Ammon's horn (tissue), 1 donor: ENCODE measurements at places on chromosomes 7 and 10.

DNA sequence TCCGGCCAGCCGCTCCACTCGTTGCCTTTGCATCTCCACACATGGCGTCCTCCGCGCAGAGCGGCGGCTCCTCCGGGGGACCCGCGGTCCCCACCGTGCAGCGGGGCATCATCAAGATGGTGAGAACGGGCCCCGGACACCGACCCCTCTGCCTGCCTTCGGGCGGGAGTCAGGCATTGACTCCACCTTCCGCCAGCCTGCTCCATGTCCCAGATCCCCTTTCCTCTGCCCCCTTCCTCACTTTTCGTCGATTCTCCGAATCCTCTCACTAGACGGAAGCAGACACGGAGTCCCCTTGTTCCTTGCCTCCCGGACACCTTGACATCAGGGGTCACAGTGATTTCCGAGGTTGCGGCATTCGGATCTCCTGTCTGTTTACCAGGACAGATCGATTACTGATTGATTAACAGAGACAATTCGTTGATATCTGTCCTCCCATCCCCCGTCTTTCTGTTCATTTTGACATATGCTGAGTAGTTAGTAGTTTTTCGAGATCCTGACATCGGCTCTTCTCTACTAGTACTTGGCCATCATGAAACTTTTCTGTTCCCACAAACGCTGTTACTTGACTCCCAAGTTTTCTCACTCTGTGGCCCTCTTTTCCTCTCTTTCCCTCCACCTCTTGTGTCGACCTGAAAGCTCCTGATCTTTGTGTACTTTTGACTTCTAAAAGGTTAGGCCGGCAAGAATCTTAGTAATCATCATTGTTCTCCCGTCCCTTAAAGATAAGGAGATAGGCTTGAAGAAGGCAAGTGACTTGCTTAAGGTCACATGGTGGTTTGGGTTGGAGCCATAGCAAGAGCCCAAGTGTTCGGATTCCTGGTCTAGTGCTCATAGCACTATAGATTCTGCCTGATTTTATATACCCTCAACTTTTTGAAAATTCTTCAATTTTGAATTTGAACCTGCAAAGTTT is 597 bp downstream of the SND1 start:
- DNase-seq, result no peak

DNA sequence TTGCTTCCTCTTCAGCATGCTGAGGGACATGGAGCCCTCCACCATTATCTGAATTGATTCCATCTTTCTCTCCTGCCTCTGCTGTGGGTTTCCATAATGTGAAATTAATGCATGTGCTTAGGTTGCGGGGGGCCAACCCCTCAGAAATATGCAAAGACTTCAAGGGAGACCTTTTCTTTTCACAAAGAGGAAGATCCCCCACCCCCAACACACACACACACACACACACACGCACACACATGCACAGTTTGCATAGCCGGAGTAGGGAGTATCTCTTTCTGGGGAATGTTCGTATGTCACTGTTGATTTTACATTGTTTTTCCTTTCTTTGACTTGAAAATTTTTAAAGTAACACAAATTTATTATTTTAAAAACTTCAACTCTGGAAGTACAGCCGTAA is 193.5 kb downstream of the MGMT start:
- DNase-seq, result no peak

GRCh38 chr10:88116481-88116880 is 253.1 kb downstream of the PTEN start:
- no peak for DNase-seq

DNA sequence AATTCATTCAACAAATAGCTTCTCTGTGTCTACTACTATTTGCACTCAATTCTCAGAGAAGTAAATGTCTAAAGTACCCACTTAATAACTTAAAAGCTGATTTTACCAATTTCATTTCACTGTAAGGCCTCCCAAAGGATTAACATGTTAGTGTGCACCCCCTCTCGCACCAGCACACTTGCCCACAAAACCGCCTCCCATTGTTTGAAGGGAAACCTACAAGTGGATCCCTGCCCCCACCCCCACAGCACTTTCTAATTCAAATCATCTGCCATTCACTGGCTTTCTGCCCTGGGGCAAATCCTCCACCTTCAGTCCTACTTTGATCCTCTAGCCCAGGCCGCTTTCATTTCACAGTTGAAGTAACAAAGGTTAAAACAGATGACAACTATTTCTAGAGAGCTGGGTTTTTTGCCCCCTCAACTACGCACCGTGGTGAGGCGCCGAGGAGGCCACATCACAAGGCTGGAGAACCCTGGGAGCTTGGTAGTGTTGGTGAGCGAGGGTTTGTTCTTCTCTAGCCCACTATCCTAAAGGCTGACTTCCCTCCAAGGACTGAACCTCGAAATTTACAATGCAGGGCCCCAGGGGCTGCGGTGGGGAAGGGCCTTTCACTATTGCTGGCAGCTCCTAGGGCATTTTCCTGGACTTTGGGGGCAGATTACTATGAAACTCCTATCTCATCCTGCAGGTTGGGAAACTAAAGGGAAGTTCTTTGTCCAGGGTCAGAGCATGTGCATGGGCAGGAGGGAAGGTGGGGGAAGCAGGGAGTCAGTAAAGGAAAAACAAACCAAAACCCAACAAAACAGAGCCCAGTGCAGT is 517.4 kb upstream of the ZMIZ1 start:
- no peak for DNase-seq

DNA sequence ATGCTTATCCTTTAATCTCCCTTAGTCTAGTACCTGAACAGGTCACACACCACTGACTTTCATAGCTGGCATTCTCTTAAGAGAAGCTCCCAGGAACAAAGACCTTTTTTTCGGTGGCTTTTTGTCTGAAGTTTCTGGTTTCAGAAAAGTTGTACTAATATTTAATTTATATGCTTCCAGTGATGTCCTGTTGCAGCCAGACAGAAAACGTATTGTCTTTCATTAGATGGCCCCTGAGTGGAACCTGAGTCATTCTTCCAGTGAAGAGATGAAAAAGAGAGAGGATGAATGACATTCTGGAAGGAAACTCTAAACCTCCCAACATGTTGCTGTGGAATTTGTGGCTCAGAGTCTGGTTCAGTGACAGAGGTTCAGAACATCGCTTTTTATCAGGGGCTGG is 274.8 kb upstream of the TAC1 start:
- no peak for DNase-seq

DNA sequence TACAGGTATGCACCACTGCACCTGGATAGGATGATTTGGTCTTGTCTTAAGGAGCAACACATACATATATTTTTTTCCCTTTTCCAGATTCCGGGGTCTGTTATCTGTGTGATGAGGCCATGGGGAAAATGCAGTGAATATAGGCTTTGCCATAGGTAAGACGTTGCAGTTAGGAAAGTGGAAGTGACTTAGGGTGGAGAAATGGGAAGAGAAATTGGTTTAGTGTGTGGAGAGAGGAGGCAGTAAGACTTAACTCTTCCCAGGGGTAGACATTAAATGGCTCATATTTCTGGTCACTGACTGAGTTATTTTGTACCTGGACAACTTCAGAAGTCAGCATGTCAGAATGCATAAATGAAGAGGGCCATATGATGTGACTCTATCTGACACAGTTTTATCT is 66.7 kb downstream of the PFKFB3 start:
- DNase-seq, result no peak

DNA sequence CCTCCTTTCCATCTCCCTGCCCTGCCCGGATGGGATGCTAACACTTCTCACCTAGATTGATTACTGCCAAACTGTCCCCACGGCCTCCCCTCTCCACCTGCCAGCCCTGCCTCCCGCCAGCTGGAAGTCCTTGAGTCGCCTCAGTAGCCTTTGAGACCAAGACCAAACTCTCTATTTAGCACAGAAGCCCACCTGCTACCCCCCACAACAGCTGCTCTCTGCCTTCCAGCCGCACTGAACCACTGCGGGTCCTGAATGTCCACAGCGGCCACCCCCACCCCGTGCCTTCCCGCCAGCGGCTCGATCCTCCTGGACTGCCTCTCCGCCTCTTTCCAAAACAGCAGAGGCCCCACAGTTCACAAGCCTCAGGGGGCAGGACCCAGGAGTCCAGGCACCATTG is 39.0 kb downstream of the FKBP6 start:
- no peak for DNase-seq

DNA sequence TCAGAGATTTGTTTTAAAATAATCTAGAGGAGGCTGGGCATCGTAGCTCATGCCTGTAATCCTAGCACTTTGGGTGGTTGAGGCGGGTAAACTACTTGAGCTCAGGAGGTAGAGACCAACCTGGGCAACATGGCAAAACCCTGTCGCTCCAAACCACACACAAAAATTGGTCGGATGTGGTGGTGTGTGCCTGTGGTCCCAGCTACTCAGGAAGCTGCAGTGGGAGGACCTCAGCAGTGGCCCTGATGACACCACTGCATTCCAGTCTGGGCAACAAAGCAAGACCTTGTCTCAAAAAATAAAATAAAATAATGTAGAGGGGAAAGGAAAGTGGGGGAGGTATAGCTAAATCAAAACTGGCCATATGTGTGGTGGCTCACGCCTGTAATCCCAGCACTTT is 13.9 kb upstream of the PPP3CB start:
- no peak for DNase-seq

- DNase-seq, result no peak
Observed at GRCh38 chr7:1422512-1423263, 36.6 kb downstream of the MICALL2 start.

GRCh38 chr10:13839030-13839429 is 252.3 kb downstream of the PRPF18 start:
- no peak for DNase-seq

GRCh38 chr10:84368828-84369227 is 40.4 kb downstream of the CCSER2 start:
- no peak for DNase-seq

DNA sequence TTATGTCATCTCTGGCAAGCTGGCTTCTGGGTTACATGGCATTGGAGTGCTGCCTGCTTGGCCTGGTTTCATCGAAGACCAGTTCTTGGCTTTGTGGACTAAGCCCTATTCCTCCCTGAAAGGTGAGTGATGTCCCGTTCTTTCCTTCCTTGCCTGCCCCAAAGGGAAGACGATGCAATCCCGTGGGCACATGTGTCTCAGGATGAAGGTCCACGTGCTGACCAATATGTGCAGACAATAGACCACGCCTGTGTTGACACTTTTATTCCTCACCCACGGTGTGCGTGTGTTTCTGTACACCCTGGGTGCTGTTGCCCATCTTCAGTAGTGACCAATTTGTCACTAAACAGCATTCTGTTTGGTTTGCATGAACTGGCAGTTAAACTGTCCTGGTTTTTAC is 28.6 kb upstream of the SHH start:
- DNase-seq, result no peak

DNA sequence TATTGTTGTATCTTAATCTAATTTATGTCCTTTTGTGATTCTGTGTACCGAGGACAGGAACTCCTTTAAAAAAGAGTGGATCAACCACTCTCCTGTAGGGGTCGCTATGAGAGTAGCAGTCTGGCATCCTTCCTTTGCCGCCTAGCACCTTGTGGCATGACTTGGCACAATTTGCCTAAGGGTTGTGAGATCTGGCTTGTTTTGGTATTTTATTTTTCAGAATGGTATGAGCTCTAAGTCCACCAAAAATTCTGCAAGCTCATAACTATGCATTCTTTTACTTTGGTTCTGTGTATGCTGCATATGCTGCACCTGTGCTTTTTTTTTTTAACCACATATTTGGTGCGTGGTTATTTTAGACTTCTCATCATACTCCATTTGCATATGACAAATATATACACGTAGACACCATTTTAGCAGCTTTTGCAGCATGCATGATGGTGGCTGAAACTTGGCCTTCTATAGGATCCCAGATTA is 112.8 kb downstream of the CDK14 start:
- peak; percentile 73 for DNase-seq

GRCh38 chr10:31808258-31809218 is 120.1 kb downstream of the ARHGAP12 start:
- peak; percentile 76 for DNase-seq

DNA sequence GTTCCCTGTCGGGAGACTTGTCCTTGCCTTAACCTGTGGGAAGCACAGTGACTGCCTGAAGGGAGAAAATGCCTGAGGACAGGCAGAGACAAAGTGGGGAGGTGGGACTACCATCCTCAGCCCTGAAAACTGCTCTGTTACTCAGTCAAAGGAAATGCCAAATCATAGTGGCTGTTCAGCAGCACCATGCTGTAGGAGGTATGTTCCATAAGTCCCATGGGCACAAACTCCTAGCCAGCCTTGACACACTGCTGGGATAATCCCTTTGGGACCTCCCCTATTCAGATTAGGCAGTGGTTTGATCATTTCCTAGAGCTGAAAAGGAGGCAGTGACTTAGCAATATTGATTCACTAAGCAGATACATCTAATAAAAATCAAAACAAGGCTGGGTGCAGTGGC is 80.1 kb downstream of the MCU start:
- DNase-seq, result no peak

GRCh38 chr10:36183726-36184125 is 541.6 kb upstream of the FZD8 start:
- no peak for DNase-seq

GRCh38 chr7:113402005-113402404 is 283.7 kb upstream of the SMIM30 start:
- no peak for DNase-seq
